T-helper 1 cell treated with Interleukin-12 subunit alpha and Interleukin-12 subunit beta and Interleukin-4 antibody, amounts not matched to agents 30 ng/mL and 1 ng/mL, for 36 hours (primary cell): ENCODE measurements at places on chromosomes 5 and 9. TPM values are rescaled to one million over a fixed set of nuclear protein-coding genes. Genes with fewer than 3 reads are reported as not detected.

Gene SLC38A9
- total RNA-seq = 37.1 and 40.6 TPM in 2 replicates

Gene CERCAM
- 0.88 and 1.7 TPM in 2 replicates for total RNA-seq

Gene IL9
- total RNA-seq = 0.51 and 1.3 TPM in 2 replicates

Gene ANKRD34B
- total RNA-seq = not detected in 2 replicates

Gene GLRA1
- total RNA-seq = not detected in 2 replicates

Gene NNT
- total RNA-seq = 63.8 and 67.9 TPM in 2 replicates

Gene SUSD3
- total RNA-seq = 80.6 and 86.2 TPM in 2 replicates

Gene JAK2
- 62.9 and 64.2 TPM in 2 replicates for total RNA-seq

Gene WNT8A
- total RNA-seq = not detected in 2 replicates

Gene NELFB
- total RNA-seq = 64.6 and 66.9 TPM in 2 replicates

Gene TRIM14
- 102 and 104 TPM in 2 replicates for total RNA-seq

Gene KLHL3
- 3.8 TPM in 2 replicates for total RNA-seq

Gene TPD52L3
- total RNA-seq = not detected in 2 replicates

Gene IL7R
- 332 and 345 TPM in 2 replicates for total RNA-seq

Gene SYNPO
- total RNA-seq = not detected in 2 replicates

Gene EQTN
- total RNA-seq = not detected in 2 replicates

Gene CDH9
- total RNA-seq = not detected in 2 replicates

Gene SPATA31A3
- not detected in 2 replicates for total RNA-seq

Gene LECT2
- total RNA-seq = not detected in 2 replicates

Gene ADCY2
- not detected in 2 replicates for total RNA-seq

Gene GTF3C5
- total RNA-seq = 70.8 and 72.5 TPM in 2 replicates

Gene CDKN2B-AS1
- 4.8 and 6.5 TPM in 2 replicates for total RNA-seq

Gene CCDC152
- total RNA-seq = 2.5 and 3.4 TPM in 2 replicates

Gene BTNL3
- not detected in 2 replicates for total RNA-seq

Gene DMRTA1
- not detected in 2 replicates for total RNA-seq

Gene SHOC1
- not detected in 2 replicates for total RNA-seq

Gene INSL4
- total RNA-seq = not detected in 2 replicates

Gene CLIC3
- total RNA-seq = 1.4 and 1.8 TPM in 2 replicates

Gene FOXD4L4
- 0.20 TPM in 1 of 2 replicates, not detected in the other for total RNA-seq

Gene CCDC107
- 29.0 and 32.1 TPM in 2 replicates for total RNA-seq

Gene DDX4
- 0.83 and 1.3 TPM in 2 replicates for total RNA-seq

Gene SH3PXD2B
- total RNA-seq = 0.17 and 0.24 TPM in 2 replicates

Gene SLC36A3
- total RNA-seq = not detected in 2 replicates

Gene KIF3A
- 41.2 and 42.9 TPM in 2 replicates for total RNA-seq

Gene PCDHGC4
- total RNA-seq = 0.37 TPM in 1 of 2 replicates, not detected in the other

Gene RPP25L
- total RNA-seq = 21.0 and 22.2 TPM in 2 replicates

Gene OGN
- 0.15 TPM in 1 of 2 replicates, not detected in the other for total RNA-seq

Gene PTGS1
- 0.27 and 0.34 TPM in 2 replicates for total RNA-seq

Gene PRR7
- 3.0 and 3.4 TPM in 2 replicates for total RNA-seq

Gene SPEF2
- total RNA-seq = 5.8 and 7.8 TPM in 2 replicates

Gene TAF11L5
- not detected in 2 replicates for total RNA-seq

Gene KLHL9
- total RNA-seq = 15.4 and 16.6 TPM in 2 replicates
